MCF 10A (cell line): ENCODE measurements at places on chromosomes 16 and 17. TPM values are rescaled to one million over a fixed set of nuclear protein-coding genes. Genes with fewer than 3 reads are reported as not detected.

The CRHR1 gene
- not detected in 2 replicates for total RNA-seq

The GAST gene
- total RNA-seq: not detected in 2 replicates

GRCh38 chr16:8855051-8855786, 13.6 kb downstream of the CARHSP1 start:
- no peak overlapping the region for H3K4me3 ChIP-seq
- H3K4me1 ChIP-seq: peaks cover 13% of the 10 kb centered on the region
- no peak overlapping the region for H3K27ac ChIP-seq

DNA sequence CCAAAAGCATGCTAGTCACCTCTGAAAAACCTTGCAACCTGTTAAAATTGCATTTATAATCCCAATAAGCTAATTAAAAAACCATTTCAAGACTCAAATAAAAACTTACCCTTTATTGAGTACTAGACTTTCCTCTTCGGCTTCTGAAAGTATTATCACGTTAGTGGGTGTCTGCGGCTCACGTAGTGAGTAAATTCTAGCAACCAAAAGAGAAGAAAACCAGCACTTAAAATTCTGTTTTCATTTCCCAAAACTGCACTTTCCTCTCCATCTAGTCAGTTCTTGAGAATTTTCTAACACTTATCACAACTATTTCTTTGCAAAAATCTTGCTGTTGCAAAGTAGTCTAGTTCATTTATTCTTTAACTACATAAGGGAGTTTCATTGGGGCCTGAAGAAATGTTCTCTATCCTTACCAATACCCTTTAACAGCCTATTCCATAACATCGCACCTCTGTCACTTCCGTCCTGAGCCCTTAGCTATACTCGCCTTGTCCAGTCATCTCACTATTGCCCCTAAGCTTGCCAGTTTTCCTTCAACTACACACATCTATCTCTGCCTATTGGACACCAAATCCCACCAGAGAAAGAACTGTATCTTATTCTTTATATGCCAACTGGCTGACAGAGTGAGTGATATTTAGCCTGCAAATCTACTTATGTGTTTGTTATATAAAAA, 8.7 kb downstream of the NUP88 start:
- peaks cover 31% of the 10 kb centered on the region for H3K36me3 ChIP-seq
- H3K27me3 ChIP-seq: no peaks in the 10 kb centered on the region
- H3K4me1 ChIP-seq: peaks cover 21% of the 10 kb centered on the region
- H3K27ac ChIP-seq: peak overlapping the region; percentile 71
- H3K4me3 ChIP-seq: no peak overlapping the region

DNA sequence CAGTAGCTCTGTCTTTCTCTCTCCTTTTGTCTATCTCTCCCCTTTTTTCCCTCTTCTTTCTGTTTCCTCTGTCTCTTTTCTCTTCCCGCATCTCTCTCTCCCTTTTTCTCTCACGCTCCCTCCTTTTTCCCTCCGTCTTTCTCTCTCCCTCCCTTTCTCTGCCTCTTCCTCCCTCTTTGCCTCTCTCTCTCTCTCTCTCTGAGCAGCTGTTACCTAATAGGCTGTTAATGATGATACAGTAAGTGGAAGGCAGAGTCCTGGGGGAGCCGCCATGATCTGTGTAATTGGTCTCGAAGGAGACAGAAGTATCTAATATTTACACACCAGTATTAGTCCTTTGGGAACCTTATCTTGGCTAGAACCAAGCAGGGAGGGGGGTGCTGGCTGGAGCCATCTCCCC, 136.1 kb upstream of the CIBAR2 start:
- H3K4me1 ChIP-seq: peaks cover 11% of the 10 kb centered on the region
- H3K4me3 ChIP-seq: no peak overlapping the region
- peaks cover 12% of the 10 kb centered on the region for H3K27me3 ChIP-seq
- no peaks in the 10 kb centered on the region for H3K36me3 ChIP-seq

DNA sequence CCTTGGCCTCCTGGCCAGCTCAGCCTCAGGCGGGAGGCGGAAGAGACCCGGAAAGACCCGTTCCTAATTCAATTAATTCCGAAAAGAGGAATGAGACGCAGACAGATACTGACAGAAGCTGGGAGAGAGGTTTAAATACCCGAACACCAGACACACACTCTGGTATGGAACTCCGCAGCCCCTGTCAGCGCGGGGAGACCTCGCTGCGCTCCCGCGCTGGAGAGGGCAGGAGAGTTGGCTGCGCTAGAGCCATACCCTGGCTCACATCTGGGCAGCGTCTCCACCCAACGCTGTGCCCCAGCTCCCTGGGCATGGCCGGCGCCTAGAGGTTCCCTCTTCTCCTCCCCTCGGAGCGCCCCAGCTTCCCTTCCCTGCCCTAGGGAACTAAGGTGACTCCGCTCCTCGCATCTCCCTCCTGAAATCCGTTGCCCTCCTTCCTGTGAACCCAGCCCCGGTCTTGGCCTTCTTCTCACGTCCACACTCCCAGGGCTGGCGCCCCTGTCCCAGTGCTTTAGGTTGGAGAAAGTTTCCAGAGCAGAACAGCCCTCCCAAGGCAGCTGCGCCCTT, 8.0 kb downstream of the NEUROD2 start:
- H3K4me3 ChIP-seq: no peak overlapping the region
- no peaks in the 10 kb centered on the region for H3K36me3 ChIP-seq
- no peak for DNase-seq
- peaks cover 100% of the 10 kb centered on the region for H3K27me3 ChIP-seq

DNA sequence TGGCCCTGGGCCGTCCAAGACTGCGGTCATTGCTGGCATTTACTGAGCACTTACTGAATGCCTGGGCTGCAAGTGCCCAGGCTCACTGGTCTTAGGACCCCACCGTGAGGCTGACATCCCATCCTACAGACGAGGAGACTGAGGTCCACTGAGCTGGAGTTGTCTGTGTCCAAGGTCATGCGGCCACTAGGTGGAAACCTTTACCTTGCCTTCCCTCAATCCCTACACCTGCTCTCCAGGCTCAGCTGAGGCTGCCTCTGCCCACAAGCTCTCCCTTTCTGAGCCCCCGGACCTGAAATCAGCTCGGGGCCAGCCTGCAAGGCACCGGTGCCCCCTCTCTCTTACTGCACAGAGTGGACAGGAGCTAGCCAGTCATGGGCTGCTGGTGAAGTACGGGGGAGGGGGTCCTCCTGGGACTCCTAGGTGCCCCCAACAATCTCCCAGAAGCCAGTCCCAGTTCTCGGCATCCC, 1.5 kb downstream of the CASKIN1 start:
- H3K27ac ChIP-seq: no peak overlapping the region
- H3K27me3 ChIP-seq: no peaks in the 10 kb centered on the region
- no peak overlapping the region for H3K4me3 ChIP-seq
- no peaks in the 10 kb centered on the region for H3K4me1 ChIP-seq
- H3K36me3 ChIP-seq: no peaks in the 10 kb centered on the region

DNA sequence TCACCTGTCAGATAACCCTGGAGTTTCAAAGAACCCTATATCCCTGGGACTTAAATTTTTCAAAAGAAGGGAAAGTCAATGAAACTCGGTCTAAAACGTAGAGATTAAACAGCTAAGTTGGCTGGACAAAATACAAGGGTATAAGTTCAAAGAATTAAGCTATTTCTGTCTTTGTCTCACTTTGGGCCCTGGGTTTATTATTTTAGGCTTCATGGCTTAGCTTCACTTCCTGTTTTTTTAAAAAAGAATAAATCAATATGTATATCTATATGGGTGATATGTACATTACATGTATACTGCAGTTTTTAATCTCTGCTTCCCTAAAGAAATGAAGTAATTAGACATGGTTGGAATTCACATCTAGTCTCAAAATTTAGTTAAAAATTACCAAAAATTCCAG, 132.3 kb downstream of the TRIM37 start:
- H3K27me3 ChIP-seq: no peaks in the 10 kb centered on the region
- H3K27ac ChIP-seq: no peak overlapping the region
- peaks cover 4% of the 10 kb centered on the region for H3K4me1 ChIP-seq
- no peak overlapping the region for H3K4me3 ChIP-seq

GRCh38 chr17:42051013-42051400, 606 bp upstream of the C17orf113 start:
- DNase-seq: no peak
- H3K4me3 ChIP-seq: peak overlapping the region; percentile 64
- H3K36me3 ChIP-seq: no peaks in the 10 kb centered on the region

GRCh38 chr17:1529863-1530262, 13.5 kb upstream of the INPP5K start:
- H3K27ac ChIP-seq: peak overlapping the region; percentile 28
- DNase-seq: no peak
- no peaks in the 10 kb centered on the region for H3K27me3 ChIP-seq
- peaks cover 9% of the 10 kb centered on the region for H3K4me1 ChIP-seq

DNA sequence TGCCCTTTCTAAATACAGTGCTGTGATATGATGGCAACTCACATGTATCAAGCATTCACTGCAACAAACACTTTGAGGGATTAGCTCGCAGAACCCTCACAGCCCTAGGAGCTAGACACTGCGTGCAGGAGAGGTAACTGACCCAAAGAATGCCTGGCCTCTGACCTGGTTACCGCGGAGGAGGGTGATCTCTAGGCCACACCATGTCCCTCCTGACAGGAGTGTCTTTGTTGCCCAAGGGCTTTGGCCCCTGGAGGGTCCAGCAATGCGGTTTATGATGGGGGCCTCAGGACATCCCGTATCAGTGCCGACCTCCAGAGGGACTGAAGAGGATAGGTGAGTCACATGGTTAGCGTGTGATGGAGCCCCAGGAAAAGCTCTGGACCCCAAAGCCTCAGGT, 130.6 kb downstream of the MGAT5B start:
- H3K4me3 ChIP-seq: no peak overlapping the region
- DNase-seq: no peak
- no peaks in the 10 kb centered on the region for H3K36me3 ChIP-seq
- H3K4me1 ChIP-seq: peaks cover 7% of the 10 kb centered on the region
- no peak overlapping the region for H3K27ac ChIP-seq
- peaks cover 33% of the 10 kb centered on the region for H3K27me3 ChIP-seq

DNA sequence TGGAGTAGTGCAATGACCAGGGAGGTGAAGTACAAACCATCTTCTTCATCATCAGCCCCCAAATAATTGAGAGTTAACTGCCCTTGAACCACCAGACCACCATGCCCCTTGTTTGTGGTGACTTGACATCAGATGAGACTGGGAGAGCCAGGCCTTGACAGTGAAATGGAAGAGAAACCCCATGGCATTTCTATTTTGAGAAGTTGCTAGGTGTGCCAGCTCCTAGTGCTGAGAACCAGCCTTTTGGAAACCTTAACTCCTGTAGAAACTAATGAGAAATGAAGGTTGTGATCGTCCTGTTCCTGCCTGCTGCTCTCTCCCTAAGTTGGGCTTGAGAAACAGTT, 2.8 kb downstream of the TMEM94 start:
- no peak for DNase-seq
- no peak overlapping the region for H3K27ac ChIP-seq
- peaks cover 22% of the 10 kb centered on the region for H3K4me1 ChIP-seq
- no peak overlapping the region for H3K4me3 ChIP-seq
- H3K27me3 ChIP-seq: no peaks in the 10 kb centered on the region
- H3K36me3 ChIP-seq: no peaks in the 10 kb centered on the region

DNA sequence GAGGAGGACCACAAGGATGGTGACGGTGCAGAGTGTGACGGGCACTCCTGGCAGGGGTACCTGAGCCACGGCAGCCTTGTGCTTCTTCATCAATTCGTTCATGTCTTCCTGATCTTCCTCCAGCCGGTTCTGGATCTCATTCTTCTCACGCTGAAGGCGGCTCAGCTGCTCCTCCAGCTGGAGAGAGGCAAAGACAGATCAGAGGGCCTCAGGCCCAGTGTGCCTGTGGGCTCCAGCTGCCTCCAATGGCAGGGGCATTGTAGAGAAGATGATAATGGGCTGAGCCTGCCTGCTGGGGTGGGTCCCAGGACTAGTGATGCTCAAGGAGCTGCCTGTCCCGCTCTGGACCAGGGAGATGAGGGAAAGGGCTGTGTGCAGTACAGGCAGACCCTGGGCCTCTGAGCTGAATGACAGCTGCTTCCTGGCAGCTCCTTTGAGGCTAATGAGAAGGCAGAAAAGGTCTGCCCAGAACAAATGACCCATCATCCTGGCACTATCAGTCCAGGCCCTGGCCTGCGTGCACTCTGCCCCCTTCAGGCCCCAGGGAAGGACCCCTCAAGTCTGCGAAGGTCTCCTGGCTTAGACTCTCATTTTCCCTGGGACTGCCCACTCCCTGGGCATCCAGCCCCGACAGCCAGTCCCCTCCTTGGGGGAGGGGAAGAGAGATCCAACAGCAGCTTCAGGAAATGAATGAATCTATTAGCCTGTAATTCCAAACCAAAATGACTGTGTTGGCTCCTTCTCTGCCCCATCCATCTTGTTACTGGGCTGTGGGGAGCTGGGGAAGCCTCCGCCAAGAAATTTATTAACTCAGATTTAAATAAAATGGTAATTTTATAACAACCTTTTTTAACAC, 48.0 kb downstream of the PIPOX start:
- no peaks in the 10 kb centered on the region for H3K27me3 ChIP-seq
- H3K27ac ChIP-seq: no peak overlapping the region
- H3K4me1 ChIP-seq: no peaks in the 10 kb centered on the region
- H3K36me3 ChIP-seq: peaks cover 28% of the 10 kb centered on the region

DNA sequence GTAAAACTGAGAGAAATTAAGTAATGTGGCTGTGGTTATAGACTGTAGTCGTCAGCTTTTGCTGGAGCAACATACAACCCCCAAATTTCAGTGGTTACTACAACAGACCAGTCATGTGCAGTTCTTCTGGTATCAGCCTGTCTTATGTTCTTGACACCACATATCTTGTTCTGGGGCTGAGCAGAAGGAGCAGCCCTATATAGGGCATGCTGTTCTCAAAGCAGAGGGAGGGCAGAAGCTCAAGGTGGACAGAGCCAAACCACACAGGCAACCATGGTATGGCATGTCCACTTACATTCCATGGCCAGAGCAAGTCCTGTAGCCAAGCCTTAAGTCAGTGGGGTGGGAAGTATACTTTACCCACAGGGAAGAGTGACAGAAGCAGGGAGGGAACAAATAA, 7.7 kb downstream of the PRKAR1A start:
- DNase-seq: no peak
- no peak overlapping the region for H3K4me3 ChIP-seq
- H3K4me1 ChIP-seq: peaks cover 14% of the 10 kb centered on the region
- H3K27ac ChIP-seq: peak overlapping the region; percentile 2

GRCh38 chr17:29883497-29883896, 46.5 kb downstream of the SSH2 start:
- H3K4me3 ChIP-seq: no peak overlapping the region
- peaks cover 17% of the 10 kb centered on the region for H3K4me1 ChIP-seq
- H3K27ac ChIP-seq: no peak overlapping the region
- no peak for DNase-seq
- peaks cover 10% of the 10 kb centered on the region for H3K36me3 ChIP-seq

- H3K27ac ChIP-seq: no peak overlapping the region
- DNase-seq: no peak
- no peak overlapping the region for H3K4me3 ChIP-seq
Measured at GRCh38 chr17:74795327-74796020, 19.3 kb upstream of the NAT9 start.
